ENCODE measurements at places on chromosomes 4 and X.

DNA sequence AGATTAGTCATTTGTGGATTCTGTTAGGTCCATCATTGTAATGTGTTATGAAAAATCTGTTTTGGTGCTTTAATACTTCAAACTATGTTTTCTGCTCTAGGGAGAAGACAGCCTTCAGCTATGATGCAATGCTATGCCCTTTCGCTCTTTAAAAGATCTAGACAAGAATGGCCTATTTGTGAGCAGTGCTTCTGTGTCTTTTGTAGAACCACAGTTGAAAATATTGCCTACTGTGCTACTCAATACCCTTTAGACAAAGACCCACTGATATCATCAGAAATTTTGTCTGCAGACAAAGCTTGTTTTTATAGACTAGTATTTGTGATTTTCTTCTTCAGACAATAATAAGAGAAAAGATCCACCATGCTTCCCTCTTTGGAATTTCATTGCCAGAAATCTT lies 44.6 kb upstream of the SLITRK2 start:
- DNase-seq: no peak

- DNase-seq: peak; percentile 16
Measured at GRCh38 chrX:23845351-23845817, 62.4 kb downstream of the APOO start.

DNA sequence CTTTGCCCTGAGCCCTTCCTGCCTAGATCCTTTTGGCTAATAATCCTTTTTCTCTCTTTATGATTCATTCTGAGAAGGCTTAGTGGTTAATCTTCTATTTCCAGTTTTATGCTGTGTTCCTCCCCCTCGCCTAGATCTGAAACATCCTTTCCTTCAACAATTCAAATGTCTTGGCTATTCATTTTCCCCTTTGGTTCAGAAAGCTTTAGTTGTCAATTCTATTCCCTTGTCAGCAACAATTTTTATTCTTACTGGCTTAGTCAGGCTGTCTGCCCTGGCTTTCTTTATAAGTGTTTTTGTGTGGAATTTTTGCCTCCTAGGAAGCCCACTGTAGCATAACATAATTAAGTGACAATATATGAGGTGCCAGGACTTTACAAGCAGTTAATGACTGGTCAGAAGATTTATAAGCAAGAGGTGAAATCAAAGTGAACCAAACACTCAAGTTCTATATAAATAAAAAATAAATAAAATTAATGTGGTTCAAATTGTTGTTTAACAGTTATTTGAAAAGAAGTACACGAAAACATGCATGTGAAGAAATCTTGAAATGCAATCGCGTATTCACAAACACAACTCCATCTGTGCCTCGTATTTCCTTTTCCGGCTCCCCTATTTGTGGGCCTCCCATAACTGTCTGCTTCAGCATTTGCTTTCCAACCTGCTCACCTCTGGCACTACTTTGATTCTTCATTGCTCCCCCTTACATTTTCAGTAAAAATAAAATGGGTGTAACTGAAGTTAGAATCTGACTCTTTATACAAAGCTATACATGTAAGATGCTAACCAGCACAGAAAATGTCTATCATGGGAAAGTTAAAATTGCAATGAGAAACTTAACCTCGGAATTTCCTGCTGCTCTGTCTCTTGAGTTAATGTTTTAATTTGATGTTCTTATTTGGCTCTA lies 235.4 kb downstream of the SPRY1 start:
- no peak for DNase-seq

DNA sequence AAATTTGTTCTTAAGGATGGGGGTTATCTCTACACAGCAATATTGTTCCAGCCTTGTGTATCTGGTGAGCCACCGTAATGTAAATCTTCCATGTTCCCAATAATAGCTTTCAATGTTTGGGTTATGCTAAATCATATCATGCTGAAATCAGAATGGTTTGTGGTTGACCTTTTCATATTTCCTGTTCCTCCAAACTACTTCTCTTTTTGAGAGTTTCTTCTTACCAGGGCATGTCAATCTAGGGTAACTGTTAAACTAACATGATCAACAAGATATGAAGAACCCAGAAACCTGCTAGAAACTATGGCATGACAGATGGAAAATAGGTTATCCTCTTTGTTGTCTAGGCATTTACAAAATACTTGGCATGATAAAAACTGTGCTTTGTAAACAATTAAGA lies 22.0 kb downstream of the TNMD start:
- DNase-seq: peak; percentile 49

DNA sequence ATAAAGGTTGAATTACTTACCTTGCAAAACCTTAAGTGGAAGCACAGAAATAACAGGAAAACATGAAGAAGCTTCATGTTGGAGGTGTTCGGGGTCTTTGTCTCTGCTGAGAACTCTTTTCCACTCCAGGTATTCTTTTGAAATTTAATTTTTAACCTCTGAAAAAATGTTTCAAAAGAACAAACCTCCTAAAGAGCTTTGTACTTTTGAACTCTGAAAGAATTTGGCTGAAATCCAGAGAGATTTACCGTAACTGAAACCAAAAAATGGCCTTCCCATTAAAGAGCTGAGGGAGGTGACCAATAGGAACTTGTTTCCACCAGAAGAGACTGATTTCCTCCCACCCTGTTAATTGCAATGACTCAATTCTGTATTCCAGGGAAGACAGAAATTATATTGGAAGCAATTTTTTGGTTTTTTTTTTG lies at the start of gene CFI:
Gene CFI, minus strand, starts transcription at position 105 of the 425 bp plus-strand sequence. Its CDS starts 28 bp downstream, at position 77.
- DNase-seq: no peak

- DNase-seq: no peak
Measured at GRCh38 chr4:116603096-116603495, 482.3 kb downstream of the TRAM1L1 start.

GRCh38 chr4:38819569-38819968 lies 15.0 kb upstream of the TLR1 start:
- DNase-seq: no peak

GRCh38 chr4:147773261-147774184 lies 41.6 kb downstream of the ARHGAP10 start:
- DNase-seq: no peak

DNA sequence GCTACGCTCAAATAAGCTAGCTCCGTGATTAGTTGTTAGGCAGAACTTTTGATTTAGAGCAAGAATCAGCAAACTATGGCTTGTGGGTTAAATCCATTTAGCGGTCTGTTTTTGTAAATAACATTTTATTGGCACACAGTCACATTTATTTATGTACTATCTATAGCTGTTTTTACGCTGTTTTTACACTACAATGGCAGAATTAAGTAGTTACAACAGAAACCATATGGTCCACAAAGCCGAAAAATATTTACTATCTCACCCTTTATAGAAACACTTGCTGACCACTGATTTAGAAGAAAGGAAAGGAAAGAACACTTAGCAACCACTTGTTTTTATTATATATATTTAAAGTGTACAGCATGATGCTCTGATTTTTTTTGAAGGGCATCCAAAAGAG lies 41.1 kb downstream of the THOC2 start:
- no peak for DNase-seq

GRCh38 chr4:22903913-22904312 lies 211.2 kb downstream of the GBA3 start:
- no peak for DNase-seq

GRCh38 chr4:41069257-41069656 lies 145.1 kb downstream of the APBB2 start:
- DNase-seq: no peak

GRCh38 chrX:85561231-85561630 lies 181.8 kb upstream of the POF1B start:
- no peak for DNase-seq

- no peak for DNase-seq
Measured at GRCh38 chr4:149975172-149975571, 103.1 kb upstream of the DCLK2 start.

GRCh38 chrX:72095370-72095769 lies 36.3 kb downstream of the RTL5 start:
- no peak for DNase-seq

DNA sequence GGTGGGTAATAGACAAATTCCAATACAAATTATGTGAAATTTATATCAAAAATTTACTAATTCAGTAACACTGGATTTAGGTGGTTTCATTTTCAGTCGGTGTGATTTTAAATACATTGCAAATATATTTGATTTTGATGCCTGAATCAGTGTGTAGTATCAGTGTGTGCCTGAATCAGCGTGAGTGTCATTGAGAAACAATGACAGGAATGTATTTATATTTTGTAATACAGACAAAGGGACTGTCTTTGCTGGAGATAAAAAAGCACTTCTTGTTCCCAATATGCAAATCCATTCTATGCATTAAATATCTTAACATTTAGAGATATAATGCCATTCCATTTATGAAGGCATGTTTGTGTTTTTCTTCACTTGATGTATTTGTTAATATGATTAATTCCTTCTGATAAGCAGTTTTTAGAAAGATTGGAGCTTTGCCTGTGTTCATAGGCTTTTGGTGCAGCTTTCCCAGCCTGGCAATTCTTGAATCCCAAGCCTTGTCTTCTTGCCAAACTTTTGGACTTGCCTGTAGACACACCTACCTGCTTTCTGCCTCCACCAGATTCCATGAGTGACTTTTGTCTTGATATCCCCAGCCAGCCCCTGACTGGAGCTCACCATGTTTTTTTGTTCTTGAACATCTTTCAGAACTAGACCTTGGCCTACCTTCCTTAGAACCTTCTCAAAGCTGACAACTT lies 243.8 kb downstream of the ADGRL3 start:
- DNase-seq: no peak

DNA sequence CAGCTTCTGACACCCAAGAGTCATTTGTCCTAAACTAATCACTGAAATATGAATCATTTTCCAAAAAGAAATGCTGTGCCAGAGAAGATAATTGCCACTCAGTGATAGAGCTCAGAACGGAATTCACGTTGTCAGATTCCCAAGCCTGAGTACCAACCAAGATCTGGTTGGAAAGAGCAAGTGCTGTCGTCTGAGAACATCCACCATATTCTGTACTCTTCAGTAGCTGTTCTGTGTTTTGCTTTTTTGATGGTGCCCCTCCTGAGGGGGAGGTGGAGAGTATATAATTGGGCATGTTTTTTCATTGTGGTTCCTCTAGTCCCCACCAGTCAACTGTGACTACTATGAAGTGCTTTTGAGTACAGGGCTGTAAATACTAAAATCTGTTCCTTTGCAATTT lies 13.2 kb downstream of the RUFY3 start:
- DNase-seq: peak; percentile 9

DNA sequence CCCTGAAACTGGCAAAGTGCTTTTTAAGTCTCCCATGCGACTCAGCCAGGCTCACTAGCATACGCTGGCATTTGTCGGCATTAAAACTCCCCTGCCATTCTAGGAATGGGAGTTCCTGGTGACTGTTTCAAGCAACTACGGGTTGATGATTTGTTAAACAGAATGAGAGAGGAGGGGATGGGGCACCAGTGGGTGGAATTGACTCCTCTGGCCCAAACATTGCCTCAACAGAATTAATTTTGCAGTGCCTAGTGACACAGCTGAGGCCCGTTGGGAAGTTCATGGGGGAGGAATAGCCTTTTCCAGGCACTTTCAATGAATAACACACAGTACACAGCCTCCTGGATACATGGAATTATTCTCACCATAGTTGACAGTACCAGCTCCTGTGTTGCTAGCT lies 30.1 kb downstream of the NEUROG2 start:
- DNase-seq: no peak

DNA sequence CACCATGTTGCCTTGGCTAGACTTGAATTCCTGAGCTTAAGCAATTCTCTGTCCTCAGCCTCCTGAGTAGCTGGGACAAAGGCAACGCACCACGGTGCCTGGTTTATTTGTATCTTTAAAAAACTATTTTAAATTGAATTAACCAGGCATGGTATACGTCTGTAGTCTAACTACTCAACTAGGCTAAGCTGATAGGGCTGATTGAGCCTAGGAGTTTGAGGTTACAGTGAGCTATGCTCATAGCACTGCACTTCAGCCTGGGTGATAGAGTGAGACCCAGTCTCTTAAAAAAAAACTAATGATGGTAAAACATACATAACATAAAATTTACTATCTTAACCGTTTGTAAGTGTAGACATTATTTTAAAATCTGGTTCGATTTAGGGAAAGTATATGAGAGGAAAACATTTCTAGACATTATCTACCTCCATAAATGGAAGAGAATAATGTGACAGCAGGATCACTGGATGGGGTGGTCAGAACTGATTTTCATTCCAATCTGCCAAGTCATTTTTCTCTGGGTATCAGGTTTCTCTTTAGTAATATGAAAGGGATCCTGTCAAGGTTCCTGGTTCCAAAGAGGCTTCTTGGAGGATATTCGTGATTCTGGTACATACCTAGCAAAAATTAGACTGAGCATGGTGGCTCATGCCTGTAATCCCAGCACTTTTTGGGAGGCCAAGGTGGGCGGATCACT lies 8.7 kb upstream of the ITGB1BP2 start:
- no peak for DNase-seq

GRCh38 chr4:186586205-186586604 lies 30.8 kb upstream of the MTNR1A start:
- DNase-seq: no peak

DNA sequence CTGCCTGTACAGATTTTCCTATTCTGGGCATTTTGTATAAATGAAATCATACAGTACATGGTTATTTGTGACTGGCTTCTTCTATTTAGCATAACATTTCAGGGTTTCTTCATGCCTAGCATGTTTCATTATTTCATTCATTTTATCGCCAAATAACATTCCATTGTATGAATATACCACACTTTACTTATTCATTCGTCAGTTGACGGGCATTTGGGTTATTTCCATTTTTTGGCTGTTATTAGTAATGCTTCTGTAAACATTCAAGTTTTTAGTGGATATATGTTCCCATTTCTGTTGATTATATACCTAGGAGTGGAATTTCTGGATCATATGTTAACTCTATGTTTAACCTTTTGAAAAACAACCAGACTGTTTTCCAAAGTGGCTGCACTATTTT lies 47.5 kb downstream of the INTS12 start:
- no peak for DNase-seq

DNA sequence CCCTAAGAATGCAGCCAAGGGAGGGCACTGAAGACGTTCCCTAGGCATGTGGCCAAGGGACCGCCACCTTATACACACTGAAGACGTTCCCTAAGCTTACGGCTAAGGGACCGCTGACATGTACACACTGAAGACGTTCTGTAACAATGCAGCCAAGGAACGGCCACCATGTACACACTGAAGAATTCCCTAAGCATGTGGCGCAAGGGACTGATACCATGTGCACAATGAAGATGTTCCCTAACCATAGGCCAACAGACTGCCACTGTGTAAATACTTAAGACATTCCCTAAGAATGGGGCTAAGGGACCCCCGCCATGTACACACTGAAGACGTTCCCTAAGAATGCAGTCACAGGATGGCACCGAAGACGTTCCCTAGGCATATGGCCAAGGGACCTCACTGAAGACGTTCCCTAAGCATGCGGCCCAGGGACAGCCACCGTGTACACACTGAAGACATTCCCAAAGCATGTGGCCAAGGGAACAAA lies 36.1 kb downstream of the DHRSX start:
- no peak for DNase-seq

DNA sequence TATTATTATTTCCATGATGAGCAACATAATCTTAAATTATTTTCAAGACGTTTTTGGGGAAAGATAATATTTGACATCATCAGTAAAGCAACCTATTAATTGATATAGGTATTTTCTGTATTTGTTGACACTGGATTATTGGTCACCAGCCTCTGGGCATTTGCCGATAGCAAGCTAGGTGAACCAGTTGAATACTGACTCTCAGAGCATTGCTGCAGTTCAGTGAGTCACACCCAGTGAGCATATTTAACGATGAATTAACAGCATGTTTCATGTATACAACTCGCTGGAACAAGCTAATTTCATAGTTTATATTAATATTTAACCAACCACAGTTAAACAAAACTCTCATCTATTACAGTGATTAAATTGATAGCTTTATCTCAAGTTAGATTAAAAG lies 1006.0 kb upstream of the DIAPH2 start:
- DNase-seq: no peak
